ENCODE measurements at places on chromosomes 2 and 18. TPM values are rescaled to one million over a fixed set of nuclear protein-coding genes. Genes with fewer than 3 reads are reported as not detected.

MFSD2B gene
- 0.24 TPM for total RNA-seq

CIAO1 gene
- total RNA-seq: 77.9 TPM

ATOH8 gene
- total RNA-seq: not detected

CERS6 gene
- total RNA-seq: 7.7 TPM

DNA sequence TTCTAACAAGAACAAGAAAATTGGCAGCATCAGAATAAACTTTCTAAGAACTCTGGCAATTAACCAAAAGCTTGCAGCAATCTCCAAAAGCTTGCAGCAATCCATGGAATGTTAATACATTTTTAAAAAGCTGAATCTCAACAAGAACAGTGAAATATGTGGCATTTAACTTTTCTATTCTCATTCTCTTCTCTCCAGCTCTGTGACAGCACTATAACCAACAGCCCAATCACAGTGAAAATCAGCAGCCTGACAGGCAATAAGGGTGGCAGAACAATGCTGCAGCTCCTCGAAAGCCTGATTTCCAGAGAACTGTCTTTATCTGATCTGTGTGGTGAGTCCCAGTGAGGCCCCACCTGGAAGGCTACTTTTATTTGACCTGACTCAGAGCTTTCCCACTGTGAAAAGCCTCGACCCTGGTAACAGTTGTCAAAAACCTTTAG, 60.0 kb downstream of the TMEM131 start:
- no peaks in the 10 kb centered on the region for H3K36me3 ChIP-seq
- no peak for DNase-seq
- H3K4me3 ChIP-seq: no peak overlapping the region
- H3K4me1 ChIP-seq: peaks cover 21% of the 10 kb centered on the region
- H3K27ac ChIP-seq: no peak overlapping the region

HOXD9 gene
- total RNA-seq: not detected

DNA sequence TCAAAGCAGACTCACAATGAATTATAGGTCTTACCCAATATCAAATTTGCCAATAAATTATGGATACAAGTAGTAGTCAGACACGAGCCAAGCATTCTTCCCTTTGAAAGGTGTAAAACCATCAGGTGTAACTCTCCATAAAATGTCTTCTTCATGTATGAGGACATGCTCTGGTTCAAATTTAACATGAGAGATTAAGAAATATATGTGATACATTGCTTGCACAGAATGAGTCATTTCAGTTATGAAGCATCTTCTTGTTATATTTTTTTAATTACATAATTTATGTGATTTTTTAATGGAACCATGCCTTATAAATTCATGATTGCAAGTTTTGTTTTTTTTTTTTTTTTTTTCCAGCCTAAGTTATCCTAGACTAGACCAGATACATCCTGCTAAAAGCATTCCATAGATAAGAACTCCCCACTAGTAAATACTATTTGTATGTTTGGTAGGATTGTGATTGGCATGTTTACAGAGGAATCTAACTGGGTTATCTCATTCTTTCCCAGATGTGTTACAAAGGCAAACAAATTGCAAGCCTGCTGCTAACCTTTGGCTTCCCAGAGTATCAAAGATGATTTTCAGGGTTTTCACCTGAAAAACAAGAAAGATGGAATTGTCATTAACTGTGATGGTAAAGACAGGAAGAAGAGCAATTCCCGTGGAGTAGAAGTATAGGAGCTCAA, 621.9 kb downstream of the XIRP2 start:
- H3K36me3 ChIP-seq: no peaks in the 10 kb centered on the region
- DNase-seq: no peak
- H3K27me3 ChIP-seq: no peaks in the 10 kb centered on the region
- no peak overlapping the region for H3K4me3 ChIP-seq
- no peaks in the 10 kb centered on the region for H3K4me1 ChIP-seq

DSC2 gene
- total RNA-seq: not detected

DCDC2C gene
- not detected for total RNA-seq

DNA sequence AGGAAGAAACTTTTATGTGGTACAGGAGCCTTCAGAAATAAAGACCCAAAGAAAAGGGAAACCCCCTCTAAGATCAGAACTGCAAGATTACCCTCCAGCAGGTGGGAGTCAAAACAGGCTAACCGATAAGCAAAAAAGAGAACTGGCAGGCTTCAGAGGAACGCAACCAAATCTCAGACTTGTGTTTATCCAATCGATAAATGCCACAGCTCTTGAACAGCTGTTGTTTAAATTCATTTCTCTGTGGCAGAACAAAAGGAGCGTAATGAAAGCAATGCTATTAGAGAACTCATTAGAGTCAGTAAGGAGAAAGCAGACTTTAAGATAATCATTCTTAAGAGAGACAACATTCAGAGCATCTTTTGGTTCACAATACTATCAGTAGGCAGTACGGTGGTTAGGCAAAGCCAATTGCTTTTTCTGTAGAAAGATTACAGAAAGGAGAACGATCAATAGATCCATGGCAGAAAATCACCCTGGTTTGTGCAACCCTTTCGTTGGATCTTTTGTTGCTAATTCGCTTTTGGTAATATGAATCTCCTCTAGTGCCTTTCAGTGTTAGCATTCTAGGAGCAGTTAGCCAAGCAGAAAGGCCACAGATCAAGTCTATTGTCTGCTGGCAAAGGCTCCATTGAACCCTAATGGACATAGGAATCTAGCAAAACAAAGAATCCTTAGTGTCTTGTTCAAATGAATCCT, 476.4 kb upstream of the CHST9 start:
- no peaks in the 10 kb centered on the region for H3K4me1 ChIP-seq
- DNase-seq: no peak
- H3K36me3 ChIP-seq: no peaks in the 10 kb centered on the region
- H3K27me3 ChIP-seq: no peaks in the 10 kb centered on the region
- no peak overlapping the region for H3K27ac ChIP-seq

GRCh38 chr2:151553-152334, 105.4 kb upstream of the FAM110C start:
- H3K27ac ChIP-seq: no peak overlapping the region
- H3K4me1 ChIP-seq: no peaks in the 10 kb centered on the region
- no peak for DNase-seq
- no peaks in the 10 kb centered on the region for H3K27me3 ChIP-seq
- no peak overlapping the region for H3K4me3 ChIP-seq

CDH7 gene
- total RNA-seq: not detected
